ENCODE measurements at places on chromosomes 6 and 20.

- no peak for DNase-seq
Observed at GRCh38 chr6:71126506-71126905, 162.1 kb upstream of the OGFRL1 start.

GRCh38 chr6:167345960-167346359 is 21.1 kb downstream of the TTLL2 start:
- no peak for DNase-seq

DNA sequence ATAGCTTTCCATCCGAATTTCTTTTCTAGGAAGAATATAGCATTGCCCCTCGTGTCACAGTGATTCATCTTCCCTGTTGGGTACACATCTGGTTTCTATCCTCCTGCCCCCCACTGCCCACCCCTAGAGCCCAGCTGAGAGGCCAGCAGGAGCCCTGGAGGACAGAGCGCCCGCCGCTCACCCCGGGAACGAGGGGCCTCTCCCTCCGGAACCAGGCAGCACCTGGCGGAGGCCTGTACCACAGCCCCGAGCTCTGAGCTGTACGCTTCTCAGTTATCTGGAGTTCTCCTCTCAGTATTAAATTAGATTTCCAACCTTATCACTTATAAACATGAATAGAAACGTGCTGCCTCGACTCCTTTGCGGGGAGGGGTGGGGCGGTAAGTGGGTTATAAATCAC is 6.0 kb downstream of the ANKRD60 start:
- no peak for DNase-seq

- DNase-seq = no peak
Observed at GRCh38 chr6:107495196-107495643, 5.3 kb downstream of the SOBP start.

GRCh38 chr6:8006208-8006607 is 58.0 kb downstream of the BLOC1S5 start:
- peak; percentile 56 for DNase-seq
